Stimulated activated CD8-positive, alpha-beta memory T cell treated with anti-CD3 and anti-CD28 coated beads, Interleukin-4, amount 100 ng/mL, for 1 hour (primary cell): ENCODE measurements at places on chromosomes 16 and 17.
A peak's percentile ranks its signal among the peaks of the same experiment; 100 is the strongest.

GRCh38 chr17:64356304-64356686, 34.4 kb downstream of the PECAM1 start:
- no peak for DNase-seq

GRCh38 chr17:14780097-14780651, 479.3 kb downstream of the HS3ST3B1 start:
- no peak for DNase-seq

GRCh38 chr16:23520500-23520899, 10.2 kb upstream of the GGA2 start:
- DNase-seq, result no peak

DNA sequence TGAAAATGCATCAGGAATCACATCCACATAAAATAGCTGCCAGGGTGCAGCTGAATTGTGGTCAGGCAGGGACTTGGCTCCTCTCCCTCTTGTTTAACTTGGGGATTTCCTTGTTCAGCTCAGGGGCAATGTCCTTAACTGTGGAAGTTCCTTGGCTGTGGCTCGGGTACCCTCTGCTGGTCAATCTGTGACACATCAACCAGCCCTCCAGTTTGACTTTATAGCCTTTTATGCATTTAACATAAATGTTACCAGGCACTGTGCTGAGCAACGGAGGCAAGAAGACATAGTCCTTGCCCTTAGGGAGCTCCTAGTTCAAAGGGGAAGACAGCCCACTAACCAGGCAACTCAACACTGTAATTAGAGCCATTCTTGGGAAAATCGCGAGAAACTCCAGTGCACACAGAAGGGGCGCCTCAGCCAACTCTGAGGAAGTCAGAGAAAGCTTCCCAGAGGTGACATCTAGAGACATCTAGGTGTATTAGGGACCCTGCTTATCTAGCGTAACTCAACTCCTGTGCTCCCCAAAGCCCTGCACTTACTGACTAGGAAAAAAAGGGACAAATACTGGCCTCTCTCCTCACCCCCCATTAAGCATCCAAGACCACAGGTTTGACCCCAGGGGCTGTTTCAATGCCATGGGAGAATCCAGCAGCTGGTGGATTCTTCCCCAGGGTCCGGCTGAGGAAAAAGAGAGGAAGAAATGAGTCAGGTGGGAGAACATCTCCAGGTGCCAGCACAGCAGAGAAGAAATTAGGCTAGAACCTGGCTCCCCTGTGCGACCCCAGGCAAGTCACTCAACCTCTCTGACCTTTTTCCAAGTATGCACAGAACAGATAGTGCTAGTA, 17.3 kb upstream of the EEF2K start:
- DNase-seq, result no peak

DNA sequence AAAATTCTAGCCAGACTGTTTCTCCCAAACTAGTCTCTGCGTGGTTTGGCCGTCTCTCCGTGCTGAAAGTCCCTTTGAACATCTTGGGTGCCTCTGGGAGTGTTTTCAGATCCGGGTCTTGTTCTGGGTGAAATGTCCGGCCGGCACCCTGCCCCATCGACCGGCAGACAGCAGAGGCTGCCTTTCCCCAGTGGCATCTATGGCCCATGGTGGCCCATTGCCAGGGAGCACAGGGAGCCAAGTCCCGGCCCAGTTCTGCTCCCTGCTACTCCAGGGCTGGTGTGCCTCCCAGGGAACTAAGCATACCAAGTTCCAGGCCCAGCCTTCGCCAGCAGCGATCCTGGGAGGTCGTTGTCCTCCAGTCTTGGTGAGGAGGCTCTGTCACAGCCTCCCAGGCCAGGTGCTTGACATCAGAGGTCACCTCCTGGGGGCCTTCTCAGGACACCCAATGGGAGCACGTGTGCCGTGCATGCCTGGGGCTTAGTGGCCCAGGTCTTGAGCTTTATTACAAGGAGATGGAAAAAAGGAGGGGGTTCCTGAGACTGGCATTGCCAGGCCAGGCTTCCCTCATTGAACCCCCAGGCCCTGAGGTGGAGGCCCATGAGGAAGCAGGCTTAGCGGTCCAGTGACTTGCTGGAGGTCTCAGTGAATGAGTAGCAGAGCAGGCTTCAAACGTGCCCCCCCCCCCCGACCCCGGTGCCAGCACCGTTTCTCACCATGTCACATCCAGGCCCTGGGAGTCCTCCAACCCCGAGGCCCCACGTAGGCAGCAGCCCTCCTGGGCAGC, 54.0 kb downstream of the PGS1 start:
- no peak for DNase-seq

GRCh38 chr17:58741121-58741625, 14.5 kb upstream of the PPM1E start:
- no peak for DNase-seq

DNA sequence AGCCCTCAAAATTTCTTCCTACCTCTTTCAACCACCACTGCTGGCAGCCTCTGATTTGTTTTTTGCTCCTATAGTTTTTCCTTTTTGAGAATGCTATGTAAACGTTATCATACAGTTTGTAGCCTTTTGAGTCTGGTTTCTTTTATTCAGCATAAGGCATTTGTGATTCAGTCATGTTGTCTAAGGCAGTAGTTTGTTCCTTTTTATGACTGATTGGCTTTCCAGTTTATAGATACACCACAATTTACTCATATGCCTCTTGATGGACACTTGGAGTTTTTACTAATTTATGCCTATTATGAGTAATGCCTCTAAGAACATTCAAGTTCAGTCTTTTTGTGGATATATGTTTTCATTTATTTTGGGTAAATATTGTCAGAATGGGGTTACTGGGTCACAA, 136.6 kb downstream of the CHD9 start:
- DNase-seq, result no peak

DNA sequence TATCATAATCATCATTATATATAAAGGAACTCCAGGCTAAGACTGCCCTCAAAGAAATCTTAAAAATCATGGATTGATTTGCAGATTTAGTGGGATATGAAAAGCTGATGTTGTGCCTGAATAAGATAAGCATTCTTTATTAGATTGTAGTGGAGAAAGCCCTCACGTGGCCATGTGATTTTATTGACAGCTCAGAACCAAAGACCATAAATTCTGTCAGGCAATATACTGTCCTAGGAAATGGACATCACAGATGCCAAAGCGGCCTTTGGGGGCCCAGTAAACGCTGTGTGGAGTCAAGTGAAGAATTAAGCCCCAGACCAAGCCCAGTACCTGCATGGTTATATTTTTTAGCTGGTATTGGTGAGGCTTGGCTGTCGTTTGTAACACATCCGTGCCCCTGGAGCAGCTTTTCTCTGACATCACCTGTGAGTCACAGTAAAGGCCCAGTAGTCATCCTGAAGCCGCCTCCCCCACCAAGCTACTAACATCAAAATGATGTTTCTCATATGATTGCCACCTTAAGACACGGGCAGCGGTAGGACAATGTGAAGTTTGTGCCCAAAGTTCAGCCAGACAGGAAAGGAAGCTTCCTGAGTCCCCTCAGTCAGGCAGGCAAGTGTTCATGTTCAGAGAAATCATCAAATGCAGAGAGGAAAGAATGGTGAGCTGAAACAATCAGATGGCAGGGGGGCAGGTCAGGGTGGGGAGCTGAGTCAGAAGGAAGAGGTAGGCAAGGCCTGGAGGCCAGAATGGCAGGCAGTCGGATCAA, 209.4 kb downstream of the IRX3 start:
- no peak for DNase-seq

GRCh38 chr16:88784074-88784855, 755 bp downstream of the PIEZO1 start:
- DNase-seq, result no peak

DNA sequence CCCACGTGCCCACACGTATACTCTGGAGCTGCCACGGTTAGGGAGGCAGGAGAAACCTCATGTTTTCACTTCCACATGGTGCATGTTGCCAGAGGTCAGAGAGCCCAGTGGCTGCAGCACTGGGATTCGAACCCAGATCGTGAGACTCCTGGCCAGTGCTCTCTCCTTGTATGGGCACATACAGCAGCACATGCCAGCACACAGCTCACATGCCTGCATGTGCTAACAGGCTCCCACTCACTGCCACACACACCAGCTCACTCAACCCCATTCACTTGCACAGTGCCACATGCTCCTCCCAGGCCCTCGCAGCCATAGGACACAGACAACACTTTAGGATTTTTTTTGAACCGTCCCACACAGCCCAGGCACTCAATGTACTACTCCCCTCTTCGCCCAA, 49.5 kb upstream of the MRPS23 start:
- DNase-seq, result no peak

DNA sequence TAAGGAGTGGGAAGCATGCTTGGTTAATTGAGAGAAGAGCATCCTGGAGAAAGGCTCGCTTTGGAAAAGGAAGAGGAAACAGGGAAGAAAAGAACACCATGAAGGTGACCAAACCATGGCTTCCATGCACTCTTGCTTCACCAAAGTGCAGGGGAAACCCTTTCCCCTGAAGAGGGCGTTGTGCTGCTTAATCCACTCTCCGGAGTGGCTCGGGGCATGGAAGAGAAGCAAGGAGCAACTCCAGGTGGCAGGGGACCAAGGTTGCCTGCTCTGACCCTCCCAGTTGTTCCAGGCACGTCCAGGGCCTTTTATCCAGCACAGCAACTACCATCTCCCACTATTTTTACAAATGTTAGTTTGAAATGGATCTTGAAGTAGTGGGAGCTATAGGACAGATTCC, 108.1 kb downstream of the STX8 start:
- no peak for DNase-seq

DNA sequence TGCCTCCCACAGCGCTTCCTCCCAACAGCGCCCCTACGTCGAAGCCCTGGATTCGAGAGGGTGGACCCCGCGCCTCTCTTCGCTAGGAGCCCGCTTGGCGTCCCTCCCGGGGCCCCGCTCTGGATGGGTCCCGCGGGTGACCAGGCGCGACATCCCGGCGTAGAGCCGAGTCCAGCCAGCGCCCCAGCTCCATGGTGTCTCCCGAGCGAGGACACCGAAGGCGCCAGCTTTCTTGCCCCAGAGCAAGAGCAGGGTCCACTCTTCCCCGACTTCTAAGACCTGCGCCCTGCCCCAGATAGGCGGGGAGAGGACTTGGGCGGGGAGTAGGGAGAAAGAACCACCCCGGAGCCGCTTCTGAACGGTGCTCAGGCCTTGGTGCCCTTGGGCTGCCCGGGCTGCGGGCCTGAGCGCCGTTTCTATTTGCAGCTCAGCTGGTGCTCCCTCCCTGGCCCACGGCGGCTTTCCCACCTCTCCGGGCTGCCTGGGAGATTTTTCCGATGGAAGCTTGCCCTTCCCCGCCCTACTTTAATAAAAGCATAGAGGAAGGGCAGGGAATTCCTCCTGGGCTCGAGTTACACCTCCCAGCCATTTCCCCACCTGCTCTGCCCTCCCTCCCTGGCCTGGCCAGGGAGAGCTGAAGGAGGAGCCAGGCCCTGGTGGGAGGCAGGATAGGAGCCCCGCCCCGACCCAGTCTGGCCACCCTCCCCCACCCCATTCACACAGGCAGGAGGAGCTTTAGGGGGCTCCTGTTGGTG, 1.8 kb downstream of the MMP15 start:
- no peak for DNase-seq

GRCh38 chr16:55037046-55037445, 106.4 kb downstream of the IRX5 start:
- DNase-seq, result no peak

DNA sequence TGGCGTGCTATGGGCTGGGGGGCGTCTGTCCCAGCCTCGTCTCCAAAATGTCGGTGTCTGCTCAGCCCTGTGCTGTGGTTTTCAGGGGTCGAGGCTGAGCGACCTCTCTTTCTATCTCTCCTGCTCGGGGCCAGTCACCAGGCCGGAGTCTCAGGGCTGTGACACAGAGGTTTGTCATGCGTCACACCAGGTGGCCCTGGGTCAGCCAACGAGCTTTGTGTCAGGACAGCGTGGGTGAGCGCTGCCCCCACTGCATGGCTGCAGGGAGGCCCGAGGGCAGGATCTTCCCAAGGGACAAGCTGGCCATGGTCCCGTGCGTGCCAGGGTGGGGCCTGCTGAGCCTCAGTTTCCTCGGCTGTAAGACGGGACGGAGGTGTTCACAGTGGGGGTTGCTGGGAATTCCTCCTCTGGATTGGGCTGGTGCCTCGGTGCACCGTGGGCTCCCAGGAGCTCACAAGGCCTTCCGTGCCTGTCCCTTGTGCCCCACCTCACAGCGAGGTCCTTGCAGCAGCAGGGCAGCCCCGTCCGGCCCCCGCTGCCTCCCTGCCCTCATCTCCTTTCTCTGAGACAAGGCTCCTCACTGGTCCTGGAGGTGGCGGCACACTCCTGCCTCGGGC, 50.5 kb downstream of the CBFA2T3 start:
- DNase-seq, result no peak

- DNase-seq, result no peak
Measured at GRCh38 chr16:50403491-50403890, 34.7 kb upstream of the BRD7 start.

- peak; percentile 33 for DNase-seq
Measured at GRCh38 chr17:80991645-80992076, at the start of gene CHMP6. CHMP6 (plus strand) TSS chr17:80991841; CDS start chr17:80991919, 78 bp downstream.

- no peak for DNase-seq
Measured at GRCh38 chr16:20628213-20628612, 52.0 kb upstream of the ACSM2B start.

DNA sequence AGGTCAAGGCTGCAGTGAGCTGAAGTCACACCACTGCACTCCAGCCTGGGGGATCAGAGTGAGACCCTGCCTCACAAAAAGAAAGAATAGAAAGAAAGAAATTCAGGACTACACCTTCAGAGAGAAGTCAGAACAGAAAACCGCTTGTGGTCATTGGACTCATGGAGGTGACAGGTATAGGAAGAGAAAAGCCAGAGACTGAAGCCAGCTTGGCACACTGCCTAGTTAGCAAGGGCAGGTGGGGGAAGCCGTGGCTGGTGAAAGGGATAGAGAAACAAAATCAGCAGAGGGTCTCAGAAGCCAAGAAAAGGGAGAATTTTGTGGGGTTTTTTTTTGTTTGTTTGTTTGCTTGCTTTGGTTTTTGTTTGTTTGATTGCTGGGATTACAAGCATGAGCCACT, 32.9 kb upstream of the SKAP1 start:
- DNase-seq, result no peak

- DNase-seq, result no peak
Measured at GRCh38 chr16:720447-720989, 428 bp upstream of the ANTKMT start.

- DNase-seq, result no peak
Measured at GRCh38 chr17:69723741-69724140, 309.2 kb downstream of the MAP2K6 start.

- DNase-seq, result no peak
Measured at GRCh38 chr16:88290850-88291830, 91.6 kb upstream of the ZNF469 start.
